ENCODE measurements at places on chromosomes 12 and 14.

DNA sequence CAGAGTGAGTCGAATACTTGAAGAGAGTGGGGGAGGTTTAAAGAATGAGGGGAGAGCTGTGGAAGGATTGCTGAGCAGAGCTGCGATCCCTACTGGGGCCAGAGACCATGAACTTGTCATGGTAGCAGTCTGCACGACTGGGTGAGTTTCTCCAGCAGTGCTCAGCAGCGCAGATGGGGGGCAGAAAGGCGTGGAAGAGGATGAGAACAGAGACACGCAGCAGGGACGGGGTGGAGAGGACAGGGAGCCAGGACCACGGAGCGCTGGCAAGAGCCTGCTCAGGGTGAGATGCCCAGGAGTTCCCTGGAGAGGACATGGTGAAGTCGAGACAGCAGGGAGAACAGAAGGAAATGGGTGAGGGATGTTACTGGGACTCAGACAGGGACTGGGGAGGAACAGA is 2.1 kb upstream of the AQP6 start:
- no peak for DNase-seq

DNA sequence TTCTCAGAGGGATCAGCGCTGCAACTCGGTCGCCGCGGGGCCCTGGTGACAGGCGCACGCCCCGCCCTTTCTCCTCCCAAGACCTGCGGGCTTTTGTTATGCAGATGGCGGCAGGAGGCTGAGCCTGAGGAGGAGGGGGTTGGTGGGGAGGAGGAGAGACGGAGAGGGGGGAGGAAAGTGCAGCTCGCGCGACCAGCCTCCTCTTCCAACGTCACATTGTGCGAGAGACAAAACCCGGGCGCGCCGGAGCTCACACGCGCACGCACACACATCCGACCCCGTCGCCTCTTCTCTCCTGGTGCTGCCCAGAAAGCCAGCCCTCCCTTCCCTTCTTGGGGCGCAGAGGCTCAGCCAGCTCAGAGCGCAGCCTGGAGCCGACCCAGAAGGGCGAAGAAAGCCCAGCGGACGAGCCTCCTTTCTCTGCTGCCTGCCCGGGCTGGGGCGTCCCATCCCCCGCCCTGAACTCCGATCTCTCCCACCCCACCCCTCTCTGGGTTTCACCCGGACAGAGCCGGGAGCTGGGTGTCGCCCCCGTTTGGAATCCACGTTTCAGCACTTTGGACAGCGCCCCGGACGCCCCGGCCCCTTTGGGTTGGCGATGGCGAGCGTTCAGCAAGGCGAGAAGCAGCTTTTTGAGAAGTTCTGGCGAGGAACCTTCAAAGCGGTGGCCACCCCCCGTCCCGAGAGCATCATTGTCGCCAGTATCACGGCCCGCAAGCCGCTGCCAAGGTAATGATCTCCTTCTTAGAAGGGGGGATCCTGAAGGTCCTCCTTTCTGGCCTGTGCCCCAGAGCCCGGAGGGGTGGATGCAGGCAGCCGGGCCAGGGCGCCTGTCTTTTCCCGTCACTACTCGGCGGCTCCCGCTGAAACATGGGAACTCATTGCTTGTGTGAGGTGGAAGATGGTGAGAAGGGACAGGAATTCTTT is at the start of gene SRRM4:
TSS of gene SRRM4 (plus strand) at position 257 of the 927 bp plus-strand sequence. CDS start at position 599, 342 bp downstream.
- DNase-seq: no peak

DNA sequence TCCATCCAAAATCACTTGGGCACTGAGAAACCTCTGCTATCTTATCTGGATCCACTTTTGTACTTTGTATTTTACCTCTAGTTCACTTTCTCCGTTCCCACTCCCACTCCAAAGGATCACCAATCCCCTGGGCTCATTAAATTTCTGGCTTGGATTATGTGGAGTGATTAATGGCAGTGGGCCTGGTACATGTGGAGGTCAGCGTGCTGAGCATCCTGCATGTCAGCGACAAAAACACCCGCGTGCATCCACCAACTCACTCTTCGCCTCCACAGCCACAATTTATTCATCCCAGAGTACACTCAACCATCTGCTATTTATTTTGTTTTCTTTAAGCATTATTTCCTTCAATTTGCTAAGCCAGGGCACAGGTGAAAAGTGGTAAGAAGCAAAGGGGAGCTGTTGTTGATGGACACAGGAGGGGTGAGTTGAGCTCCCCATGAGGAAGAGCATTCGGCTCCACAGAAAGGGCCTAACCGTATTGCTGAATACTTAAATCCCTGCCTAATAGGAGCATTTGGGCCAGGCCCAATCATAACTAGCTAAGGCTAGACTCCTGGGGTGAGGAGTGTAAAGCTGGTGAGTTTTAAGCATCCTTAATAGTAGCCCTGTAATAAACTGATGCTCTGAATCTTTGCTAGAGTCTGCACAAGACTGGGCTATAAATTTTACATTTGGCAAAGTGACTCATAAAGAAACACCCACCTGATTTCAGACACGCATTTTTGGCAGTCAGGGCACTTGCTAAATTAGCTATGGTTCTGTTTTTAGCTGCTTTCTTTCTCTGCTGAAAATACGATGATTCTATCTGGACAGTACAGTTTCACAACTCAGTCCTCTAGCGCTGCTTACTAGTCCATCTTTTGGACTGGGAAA is 137.8 kb downstream of the SLC25A21 start:
- DNase-seq: peak; percentile 72

GRCh38 chr14:68921666-68922065 is 57.4 kb downstream of the ACTN1 start:
- no peak for DNase-seq

GRCh38 chr12:4201333-4202100 is 72.0 kb upstream of the CCND2 start:
- DNase-seq: no peak

DNA sequence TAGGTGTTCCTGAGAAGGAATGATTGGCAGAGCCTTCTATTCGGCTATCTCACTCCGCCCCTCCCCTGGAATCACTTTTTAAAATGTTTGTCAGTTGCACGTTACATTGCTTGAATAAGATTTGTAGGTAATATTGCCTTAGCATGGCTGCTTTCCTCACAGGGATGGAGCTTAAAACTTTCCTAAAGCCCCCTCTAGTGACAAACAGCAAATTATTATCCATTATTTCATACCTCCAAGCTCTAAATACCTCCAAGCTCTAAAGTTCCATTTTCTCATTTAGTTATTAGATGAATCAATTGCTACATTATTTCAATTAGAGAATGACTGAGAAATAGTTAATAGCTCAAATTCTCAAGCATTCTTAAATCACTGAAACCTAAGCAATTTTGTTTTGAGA is 5.1 kb upstream of the SPATA7 start:
- DNase-seq: peak; percentile 8

DNA sequence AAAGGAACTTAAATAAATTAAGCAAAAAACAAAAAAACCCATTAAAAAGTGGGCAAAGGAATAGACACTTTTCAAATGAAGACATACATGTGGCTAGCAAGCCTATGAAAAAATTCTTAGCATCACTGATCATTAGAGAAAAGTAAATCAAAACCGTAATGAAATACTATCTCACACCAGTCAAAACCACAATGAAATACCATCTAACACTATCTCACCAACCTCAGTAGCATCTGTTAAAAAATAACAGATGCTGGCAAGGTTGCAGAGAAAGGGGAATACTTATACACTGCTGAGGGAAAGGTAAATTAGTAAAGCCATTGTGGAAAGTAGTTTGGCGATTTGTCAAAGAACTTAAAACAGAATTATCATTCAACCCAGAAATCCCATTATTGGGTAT is 381.1 kb downstream of the FLRT2 start:
- DNase-seq: no peak

DNA sequence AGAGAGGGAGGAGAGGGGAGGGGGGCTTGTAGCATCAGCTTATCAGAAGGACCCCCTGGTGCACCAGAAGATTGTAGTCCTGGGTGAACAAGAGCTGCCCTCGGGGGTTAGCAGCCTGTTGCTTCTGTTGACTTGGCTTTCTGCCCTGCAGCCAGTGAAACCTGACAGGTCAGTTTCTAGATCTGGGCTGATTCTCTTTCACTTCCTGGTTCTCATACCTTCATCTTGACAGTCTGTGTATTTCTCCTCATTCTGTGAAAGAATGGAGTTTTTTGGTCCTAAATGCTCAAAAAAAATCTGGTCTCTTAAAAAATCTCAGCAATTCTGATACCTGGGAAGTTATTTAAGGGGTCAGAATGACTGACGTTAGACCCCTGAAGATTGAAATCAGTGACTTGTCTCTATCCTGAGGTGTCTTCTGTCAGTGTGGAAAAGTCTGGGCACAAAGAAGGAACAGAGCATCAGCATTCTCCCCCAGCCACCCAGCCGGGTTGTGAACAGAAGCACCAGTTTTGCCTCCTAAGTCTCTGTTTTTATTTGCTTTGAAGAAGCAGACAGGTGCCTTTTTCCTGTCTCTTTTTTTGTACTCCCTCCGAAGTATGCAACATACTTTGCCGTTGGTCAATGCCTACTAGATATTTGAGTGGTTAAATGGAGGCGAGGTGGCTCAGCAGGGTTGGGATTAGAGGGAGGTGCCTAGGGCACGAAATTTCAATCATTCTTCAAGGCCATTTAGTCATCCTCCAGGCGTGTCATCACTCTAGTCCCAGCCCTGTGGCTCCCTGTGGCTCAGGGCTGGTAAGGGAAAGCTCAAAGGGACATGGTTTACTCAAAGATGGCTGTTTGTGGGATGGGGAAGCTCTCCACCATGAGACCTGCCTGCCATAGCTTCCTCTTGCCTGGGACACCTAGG is 24.0 kb downstream of the TTC9 start:
- peak; percentile 53 for DNase-seq

DNA sequence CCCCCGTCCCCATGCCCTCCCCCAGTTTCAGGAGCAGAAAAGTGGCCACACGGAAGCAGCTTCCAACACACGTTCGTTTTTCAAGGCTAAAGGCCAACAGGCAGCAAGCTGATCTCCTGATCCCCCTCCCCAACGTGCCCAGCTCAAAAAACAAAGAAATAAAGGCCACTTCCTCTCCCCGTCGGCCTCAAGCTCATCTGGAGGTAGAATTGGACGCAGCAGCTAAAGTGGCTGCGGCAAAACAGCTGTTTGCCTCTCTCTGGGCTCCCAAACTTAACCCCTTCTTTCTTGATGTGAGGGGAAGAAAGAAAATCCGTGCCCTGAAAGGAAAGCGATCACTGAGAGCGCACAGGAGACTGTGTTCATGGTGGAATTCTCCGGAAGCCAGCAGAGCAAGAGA is 66.3 kb downstream of the SCARB1 start:
- DNase-seq: no peak

DNA sequence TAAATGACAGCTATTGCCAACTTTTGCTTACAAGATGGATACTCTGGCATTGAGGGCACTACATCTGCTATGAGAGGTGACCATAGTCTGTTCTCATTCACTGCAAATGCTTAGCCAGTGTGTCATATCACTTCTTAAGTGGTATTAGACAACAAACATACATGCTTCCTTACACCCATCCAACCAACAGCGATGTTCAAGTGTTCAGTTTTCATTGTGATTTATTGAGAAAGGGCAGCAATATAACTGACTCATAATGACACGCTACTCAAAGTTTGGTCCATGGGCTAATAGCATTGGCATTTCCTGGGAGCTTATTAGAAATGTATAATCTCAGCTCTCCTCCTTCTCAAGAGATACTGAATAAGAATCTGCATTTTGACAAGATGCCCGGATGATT is 181.7 kb downstream of the NPAS3 start:
- peak; percentile 44 for DNase-seq

DNA sequence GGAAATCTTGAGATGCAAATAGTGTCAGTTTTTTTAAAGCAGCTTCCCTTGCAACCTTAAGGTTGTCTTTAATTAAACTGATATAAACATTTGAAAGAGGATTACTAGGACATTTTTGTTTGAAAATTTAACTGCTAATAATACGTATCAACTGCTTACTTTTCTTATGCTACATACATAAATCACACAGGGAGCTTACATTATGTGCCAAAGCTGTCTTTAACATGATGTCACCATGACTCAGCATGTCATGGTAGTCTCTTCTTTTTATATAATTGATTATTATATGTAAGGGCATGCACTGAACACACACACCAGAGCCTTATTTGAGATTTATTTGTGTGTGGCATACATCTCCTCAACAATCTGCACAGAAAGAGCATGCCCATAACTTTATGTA is 63.0 kb upstream of the PTHLH start:
- peak; percentile 62 for DNase-seq

DNA sequence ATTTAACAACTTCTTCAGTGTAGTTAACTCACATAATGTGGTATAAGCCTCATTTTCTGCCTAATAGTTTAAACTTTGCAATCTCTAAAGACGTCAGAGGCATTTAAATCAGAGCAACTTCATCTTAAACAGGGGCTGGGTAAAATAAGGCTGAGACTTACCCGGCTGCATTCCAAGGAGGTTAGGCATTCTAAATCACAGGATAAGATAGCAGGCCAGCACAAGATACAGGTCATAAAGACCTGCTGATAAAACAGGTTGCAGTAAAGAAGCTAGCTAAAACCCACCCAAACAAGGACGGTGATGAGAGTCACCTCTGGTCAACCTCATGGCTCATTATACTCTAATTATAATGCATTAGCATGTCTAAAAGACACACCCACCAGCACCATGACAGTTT is 115.6 kb upstream of the PKP2 start:
- no peak for DNase-seq

- DNase-seq: peak; percentile 56
These were observed 38.2 kb upstream of the MAP1LC3B2 start for GRCh38 chr12:116520801-116521471.

- DNase-seq: peak; percentile 33
These were observed 87.1 kb upstream of the ATF1 start for GRCh38 chr12:50676756-50677155.

- peak; percentile 27 for DNase-seq
These were observed at the start of gene CHGA for GRCh38 chr14:92922883-92923743. Gene CHGA (plus strand): TSS chr14:92923150. CDS start chr14:92923360, 210 bp downstream.

DNA sequence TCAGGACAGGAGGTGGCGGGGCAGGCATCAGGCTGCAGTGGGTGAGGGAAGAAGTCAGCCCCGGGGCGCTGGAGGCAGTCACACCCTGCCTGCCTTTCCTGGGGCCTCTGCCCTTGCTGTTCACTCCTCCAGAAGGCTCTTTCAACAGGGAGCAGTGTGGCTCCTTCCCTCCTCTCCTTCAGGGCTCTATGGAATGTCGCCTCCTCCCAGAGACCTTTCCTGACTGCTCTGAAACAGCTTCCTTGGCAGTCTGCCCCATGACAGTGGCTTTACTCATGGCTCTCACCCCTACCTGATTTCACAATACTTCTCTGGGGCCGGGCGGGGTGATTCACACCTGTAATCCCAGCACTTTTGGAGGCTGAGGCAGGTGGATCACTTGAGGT is 7.1 kb downstream of the RHOF start:
- peak; percentile 100 for DNase-seq

DNA sequence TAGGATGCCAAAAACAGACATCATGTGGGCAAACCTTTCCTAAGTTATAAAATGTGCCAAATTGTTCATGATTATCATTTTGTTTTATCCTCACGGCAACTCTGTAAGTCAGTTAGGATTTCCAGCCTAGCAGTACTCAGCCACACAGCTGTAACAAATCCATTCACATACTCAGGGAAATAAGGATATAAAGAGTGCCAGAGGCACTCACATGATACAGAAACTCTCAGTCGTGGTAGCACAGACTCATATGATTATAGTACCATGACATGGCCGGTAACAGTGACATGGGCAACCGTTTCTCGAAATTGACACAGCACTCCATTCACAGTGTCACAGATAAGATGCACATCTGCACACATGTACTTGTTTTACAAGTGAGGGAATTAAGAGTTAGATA is 344.2 kb downstream of the LRIG3 start:
- no peak for DNase-seq

- DNase-seq: peak; percentile 55
These were observed 7.7 kb upstream of the PPP1R13B start for GRCh38 chr14:103854822-103855733.

All from MCF 10A (cell line).